ENCODE measurements at places on chromosomes 7 and 10. TPM values are rescaled to one million over a fixed set of nuclear protein-coding genes. Genes with fewer than 3 reads are reported as not detected.

DNA sequence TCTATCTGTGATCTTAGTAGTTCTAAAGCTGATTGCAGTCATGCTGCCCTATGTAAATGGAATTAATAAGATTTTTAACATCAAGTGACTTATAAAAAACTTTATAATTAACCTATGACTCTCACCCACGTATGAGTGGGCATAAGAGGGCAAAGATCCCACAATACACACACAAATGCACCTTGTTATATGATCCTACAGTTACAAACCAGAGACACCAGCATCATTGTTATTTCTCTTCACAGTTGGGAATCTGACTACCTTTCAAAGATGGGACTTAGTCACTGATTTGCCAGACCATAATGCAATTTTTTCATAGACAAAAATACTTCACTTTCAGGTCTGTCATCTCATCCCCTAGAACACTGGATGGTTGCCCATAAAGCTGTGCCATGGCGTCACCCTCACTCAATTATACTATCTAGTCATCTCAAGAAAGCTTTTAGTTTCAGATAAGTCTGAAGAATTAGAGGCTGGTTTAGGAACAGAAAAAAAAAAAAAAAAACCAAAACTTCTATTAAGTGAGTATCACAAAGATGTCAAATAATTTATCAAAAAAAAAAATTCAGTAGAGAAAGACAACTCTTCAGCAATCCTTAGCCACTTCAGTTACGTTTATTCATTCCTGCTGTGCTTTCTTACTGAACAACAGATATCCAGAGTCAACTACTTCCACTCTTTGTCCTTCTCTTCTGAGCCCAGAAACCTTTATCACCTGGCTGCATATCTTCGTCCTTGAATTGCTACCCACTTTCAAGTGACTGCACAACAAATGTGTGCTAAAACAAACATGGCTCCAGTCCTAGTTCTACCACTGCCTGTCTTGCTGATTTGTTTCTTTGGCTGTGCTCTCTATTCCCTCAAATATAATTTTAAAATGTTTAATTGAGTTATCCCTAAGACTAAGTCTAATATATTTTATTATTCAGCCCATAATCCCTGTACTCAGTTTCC, 175.0 kb upstream of the CHRM2 start:
- no peak for DNase-seq

GRCh38 chr10:75302029-75302428, 66.3 kb upstream of the COMTD1 start:
- no peak for DNase-seq

BCAP29 gene
- 13.9 TPM for total RNA-seq

ACTR1A gene
- total RNA-seq = 65.8 TPM

DNA sequence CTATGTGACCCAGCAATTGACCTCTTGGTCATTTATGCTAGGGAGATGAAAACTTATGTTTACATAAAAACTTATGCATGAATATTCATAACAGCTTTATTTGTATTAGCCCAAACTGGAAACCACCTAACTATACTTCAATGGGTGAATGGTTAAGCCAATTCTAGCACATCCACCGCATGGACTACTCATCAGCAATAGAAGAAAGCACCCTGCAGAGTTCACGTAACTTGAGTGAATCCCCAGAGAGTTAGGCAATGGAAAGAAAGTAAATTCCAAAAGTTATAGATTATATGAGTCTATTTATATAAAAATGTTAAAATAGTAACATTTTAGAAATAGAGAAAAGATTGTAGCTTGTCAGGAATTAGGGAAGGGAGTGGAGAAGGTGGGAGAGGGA, 60.2 kb upstream of the NRG3 start:
- DNase-seq = no peak

DNA sequence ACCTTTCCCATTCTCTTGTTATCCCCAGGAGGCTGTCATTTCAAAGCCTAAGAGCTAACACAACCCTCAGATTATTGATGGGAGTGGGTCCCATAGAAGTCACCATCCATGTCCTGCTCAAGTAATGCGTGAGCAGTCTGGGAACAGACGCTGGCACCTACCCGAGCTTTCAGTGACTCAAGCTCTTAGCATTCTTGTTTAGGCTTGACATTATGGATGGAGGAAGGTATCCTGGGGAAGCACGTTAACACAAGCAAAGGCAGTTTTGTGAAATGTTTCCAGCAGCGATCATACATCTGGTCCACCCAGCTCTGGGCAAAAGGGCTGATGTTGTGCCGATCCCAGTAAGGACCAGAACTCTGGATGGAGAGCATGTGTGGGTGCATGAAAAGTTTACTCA, 30.0 kb upstream of the AUTS2 start:
- DNase-seq = no peak

DNA sequence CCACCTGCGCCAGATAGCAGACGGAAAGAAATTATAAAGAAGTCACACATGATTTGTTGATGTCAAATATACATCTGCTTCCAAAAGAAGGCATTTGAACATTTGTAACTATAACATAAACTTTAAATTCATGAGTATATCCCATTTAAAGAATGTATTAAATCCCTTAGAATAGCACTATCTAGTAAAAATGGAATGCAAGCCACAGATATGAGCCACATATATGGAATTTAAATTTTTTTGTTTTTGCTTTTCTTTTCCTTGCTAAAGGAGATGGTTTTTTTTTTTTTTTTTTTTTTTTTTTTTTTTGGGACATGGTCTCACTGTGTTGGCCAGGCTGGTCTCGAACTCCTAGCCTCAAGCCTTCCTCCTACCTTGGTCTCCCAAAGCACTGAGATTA, 730.8 kb downstream of the PHTF2 start:
- no peak for DNase-seq

GRCh38 chr7:112005205-112005775, 200.9 kb downstream of the DOCK4 start:
- no peak for DNase-seq

- DNase-seq = no peak
Observed at GRCh38 chr10:7146189-7146588, 264.6 kb downstream of the SFMBT2 start.

GRCh38 chr10:17504547-17505245, 50.3 kb upstream of the ST8SIA6 start:
- no peak for DNase-seq

DPYSL4 gene
- total RNA-seq = not detected

- no peak for DNase-seq
Observed at GRCh38 chr7:130822642-130823041, 88.6 kb upstream of the KLF14 start.

GRCh38 chr10:47013507-47014154, 102.4 kb downstream of the PTPN20 start:
- no peak for DNase-seq

- no peak for DNase-seq
Observed at GRCh38 chr10:12241810-12242529, 46.0 kb downstream of the CDC123 start.

GRCh38 chr10:7027237-7027912, 383.5 kb downstream of the SFMBT2 start:
- no peak for DNase-seq

LLCFC1 gene
- not detected for total RNA-seq

- peak; percentile 45 for DNase-seq
Observed at GRCh38 chr10:65341323-65341925, 1584.4 kb upstream of the LRRTM3 start.

RINT1 gene
- 5.7 TPM for total RNA-seq

PCDH15 gene
- total RNA-seq = not detected

- no peak for DNase-seq
Observed at GRCh38 chr10:99234041-99234790, 1.4 kb downstream of the HPSE2 start.

DNA sequence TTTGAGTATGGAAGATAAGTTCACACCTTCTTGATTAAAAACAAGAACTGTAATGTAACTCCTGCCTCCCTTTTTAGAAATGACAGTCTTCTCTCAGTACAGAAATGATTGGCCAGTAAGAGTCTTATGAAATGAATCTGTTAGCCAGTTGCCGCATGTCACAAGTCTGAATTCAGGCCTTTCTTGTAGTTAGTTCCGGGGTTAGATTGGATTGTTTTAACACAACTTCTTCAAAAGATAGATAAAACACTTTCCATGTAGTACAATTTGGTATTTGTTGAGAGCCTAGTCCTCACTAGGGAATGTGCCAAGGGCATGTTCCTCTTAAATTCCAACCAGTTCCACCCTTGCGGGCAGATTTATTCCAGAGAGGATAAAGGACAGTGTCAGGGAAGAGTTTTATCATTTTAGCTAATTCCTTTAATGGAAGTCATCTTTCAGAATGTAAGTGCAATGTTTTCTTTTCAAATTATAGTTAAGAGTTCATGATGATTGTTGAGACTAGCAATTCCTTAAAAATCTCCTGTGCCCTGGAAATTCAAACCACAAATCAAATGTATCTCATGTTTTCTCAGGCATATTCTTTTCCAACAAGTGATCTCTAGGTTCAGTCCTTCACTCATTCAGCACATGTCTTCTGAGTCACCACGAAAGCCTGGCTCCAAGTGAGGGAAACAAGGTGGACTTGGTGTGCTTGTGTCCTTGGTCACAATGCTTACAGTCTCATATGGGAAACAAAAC, 4.1 kb downstream of the FHIP2A start:
- no peak for DNase-seq

DNA sequence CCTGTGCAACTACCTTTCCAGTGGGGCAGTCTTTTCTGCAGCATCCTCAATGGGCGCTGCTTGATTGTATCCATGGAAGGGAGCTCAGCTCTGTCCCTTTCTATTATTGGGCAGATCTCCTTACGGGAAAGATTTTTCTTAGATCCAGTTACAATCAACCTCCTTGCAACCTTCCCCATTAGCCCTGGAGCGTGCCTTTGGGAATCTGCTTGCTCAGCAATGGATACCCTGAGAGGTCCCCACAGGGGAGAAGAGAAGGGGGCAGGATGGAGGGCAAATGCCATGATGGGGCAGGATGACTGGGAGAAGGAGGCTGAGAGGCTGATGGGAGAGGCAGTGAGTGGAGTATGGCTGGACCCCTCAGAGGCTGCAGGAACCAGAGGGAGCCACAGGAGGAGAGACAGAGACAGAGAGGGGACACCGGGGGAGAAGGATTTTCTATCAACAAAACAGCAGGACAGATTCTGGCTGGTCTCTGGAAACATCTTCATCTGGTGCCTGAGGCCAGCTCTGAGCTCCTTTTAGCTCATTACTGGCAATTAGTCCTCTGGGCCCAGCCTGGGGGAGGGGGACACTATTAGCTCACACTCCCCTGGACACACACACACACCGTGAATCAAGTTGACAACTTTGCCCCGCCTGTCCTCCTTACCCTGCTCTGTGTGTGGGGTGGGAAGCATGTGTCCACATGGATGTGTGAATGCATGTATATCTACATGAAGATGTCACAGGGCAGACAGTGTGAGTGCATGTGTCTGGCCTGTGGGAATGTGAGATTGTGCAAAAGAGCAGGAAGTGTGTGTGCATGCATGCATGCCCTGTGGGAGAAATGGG, 80.8 kb upstream of the PAX2 start:
- no peak for DNase-seq

GRCh38 chr10:21281765-21282484, 243.6 kb downstream of the SKIDA1 start:
- no peak for DNase-seq

- DNase-seq = no peak
Observed at GRCh38 chr10:17146892-17147291, 17.3 kb upstream of the CUBN start.

DNA sequence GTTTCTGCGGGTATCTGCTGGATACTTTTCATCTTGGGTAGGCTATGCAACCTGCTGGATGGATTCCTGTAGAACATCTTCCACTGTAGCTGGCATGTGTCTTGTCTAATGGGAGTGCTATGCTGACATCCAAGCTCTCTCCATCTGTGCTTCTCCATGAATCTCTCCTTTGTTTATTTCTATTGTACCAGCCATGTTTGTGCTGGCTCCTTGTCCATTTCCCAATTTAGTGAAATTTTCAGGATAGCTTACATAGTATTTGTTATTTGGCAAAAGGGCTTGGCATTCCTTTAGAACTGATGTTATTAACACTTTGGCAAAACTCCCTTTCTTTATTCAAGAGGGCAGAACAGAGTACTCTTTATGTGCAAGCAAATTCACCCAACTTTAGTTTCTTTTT, 198.0 kb downstream of the CSTF2T start:
- DNase-seq = no peak

GRCh38 chr10:34544400-34544799, 270.7 kb downstream of the PARD3 start:
- no peak for DNase-seq

GRCh38 chr7:73871163-73872011, 10.4 kb downstream of the TMEM270 start:
- DNase-seq = no peak

- no peak for DNase-seq
Observed at GRCh38 chr10:15451137-15452094, 80.3 kb upstream of the FAM171A1 start.

- peak; percentile 52 for DNase-seq
Observed at GRCh38 chr10:104109908-104110662, 11.9 kb upstream of the SFR1 start.

PRRT4 gene
- total RNA-seq = 0.16 TPM

DNA sequence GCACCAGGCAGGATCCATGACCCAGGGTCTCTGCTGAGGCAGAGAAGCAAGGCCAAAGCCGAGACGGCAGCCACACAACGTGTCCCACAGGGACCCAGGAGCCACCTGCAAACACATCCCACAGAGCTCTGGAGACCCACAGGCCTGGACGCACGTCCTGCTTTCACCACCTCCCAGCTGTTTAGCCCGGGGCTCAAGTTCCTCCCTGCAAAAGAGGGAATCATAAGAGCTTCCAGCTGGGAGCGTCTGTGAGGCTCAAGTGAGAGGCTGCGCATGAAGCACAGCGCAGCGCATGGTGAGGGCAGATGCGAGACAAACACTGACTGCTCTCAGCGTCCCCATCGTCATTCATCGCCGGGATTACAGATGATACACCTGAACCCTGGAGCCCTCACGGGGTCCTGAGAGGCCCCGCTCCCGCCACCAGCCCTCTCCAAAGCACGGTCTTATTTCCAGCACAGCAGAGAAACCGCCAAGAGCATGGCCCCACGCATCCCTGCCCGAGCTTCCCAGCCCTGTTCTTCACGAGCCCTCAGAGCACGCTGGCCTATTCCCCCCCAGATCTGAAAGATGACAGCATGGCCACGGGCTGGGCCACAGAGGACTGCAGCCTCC, 88.7 kb downstream of the MAD1L1 start:
- no peak for DNase-seq

DNA sequence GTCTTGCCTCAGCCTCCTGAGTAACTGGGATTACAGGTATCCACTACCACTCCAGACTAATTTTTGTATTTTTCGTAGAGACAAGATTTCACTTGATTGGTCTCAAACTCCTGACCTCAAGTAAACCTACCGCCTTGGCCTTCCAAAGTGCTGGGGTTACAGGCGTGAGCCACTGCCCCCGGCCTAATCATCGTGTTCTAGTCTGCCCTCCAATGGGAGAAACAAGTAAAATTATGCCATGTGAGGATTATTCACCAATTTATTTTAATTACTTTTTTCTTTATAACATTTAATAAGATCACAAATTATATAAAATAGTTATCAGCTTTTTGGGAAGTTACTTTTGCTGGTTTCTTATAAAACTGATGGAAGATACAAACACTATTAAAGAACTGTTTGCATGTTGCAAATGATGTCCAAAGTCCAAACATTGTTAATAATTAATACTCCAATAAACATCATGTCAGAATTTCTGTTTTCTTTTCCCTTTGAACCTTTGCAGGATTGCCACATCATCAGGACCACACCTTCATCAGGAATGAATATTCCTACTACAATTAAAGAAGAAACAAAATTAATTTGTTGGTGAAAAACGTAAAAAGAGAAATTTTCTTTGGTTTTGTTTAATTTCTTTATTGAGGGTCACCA, 786 bp upstream of the AKR1C4 start:
- DNase-seq = peak; percentile 75
